ENCODE measurements at places on chromosomes 13 and 19.

- DNase-seq = no peak
Measured at GRCh38 chr19:23946569-23946968, 31.9 kb downstream of the ZNF726 start.

DNA sequence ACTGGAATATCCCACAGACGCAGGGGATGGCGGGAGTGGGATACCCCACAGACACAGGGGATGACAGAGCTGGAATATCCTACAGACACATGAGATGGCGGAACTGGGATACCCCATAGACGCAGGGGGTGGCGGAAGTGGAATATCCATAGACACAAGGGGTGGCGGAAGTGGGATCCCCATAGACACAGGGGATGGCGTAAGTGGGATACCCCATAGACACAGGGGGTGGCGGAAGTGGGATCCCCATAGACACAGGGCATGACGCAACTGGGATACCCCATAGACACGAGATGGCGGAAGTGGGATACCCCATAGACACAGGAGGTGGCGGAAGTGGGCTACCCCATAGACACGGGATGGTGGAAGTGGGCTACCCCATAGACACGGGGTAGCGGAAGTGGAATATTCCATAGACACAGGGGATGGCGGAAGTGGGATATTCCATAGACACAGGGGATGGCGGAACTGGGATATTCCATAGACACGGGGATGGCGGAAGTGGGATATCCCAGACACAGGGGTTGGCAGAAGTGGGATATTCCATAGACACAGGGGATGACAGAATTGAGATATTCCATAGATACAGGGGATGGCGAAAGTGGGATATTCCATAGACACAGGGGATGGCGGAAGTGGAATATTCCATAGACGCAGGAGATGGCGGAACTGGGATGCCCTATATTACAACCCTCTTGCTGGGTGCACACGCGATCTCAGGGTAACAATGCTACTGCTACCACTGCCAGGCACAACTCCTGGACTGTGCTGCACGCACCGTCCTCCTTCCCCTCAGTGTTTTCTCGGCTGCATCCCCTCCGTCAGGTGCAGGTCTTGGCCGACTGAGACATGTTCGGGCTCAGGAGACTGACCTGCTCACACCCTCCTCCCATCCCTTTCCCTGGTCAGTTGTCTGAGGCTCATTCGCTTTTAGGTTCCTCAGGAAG, 28.1 kb downstream of the ZNF787 start:
- DNase-seq = no peak

GRCh38 chr13:26299168-26299750, 45.3 kb downstream of the CDK8 start:
- no peak for DNase-seq

- no peak for DNase-seq
Measured at GRCh38 chr13:33000365-33000764, 15.9 kb upstream of the KL start.

GRCh38 chr13:42068886-42069285, 20.4 kb downstream of the DGKH start:
- no peak for DNase-seq

GRCh38 chr19:40754611-40755247, 3.7 kb downstream of the SNRPA start:
- DNase-seq = no peak

GRCh38 chr19:4327252-4327876, 11.3 kb downstream of the STAP2 start:
- peak; percentile 76 for DNase-seq

GRCh38 chr19:29543381-29543780, 17.6 kb downstream of the VSTM2B start:
- no peak for DNase-seq

GRCh38 chr19:19120308-19121231, 17.7 kb downstream of the TMEM161A start:
- DNase-seq = no peak

DNA sequence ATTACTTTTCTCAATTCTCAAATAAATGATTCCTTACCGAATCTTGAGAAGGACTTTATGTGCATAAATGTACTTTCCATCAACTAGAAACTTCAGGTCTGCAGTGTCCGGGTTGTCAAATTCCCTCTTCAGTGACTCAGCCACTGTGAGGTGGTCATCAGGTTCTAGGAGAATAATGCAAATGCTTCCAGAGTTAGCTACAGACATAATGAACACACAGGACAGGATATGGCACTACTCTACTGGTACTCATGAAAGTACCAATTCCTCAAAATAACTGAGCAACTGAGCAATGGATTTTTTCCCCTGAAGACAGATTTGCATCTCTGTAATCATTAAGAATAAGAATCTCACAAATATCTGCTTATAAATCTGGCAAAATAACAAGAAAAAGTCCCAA, 31.2 kb downstream of the RCBTB2 start:
- DNase-seq = no peak

GRCh38 chr13:69935043-69935442, 172.6 kb upstream of the ATXN8OS start:
- DNase-seq = no peak

- no peak for DNase-seq
Measured at GRCh38 chr13:33403807-33404362, 118.3 kb upstream of the STARD13 start.

DNA sequence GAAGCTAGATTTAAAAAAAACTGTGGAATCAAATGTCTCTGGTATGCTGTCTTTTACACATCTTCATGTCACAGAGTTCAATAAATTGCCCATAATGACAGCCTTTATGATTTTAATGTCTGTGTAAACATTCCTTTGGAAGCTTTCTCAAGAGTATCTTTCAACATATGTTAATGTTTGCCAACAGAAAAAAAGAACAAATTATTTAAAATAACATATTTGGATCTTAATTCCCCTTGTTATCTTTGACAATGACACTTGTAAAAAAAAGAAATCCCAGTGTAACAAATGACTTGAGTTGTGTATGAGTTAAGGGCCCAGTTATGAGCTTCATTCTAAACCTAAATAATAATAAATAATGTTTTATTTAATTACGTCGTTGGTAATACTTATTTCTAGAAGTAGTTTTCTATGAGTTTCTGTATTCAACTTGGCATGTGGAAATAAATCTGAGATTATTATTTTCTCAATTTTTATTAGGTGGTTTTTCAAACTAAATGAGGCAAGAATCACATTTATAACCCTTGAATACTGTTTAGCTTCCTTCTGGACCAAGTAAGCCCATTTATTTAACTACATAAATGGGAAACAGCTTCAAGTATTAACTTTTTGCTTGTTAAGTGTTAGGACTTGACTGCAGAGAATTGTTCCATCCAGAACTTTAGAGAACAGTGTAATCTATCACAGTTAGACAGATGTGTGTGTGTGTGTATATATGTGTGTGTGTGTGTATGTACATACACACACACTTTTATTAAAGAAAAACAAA, 182.1 kb downstream of the POSTN start:
- DNase-seq = no peak

- no peak for DNase-seq
Measured at GRCh38 chr13:53473397-53473796, 444.8 kb downstream of the OLFM4 start.

GRCh38 chr19:19515642-19516519, at the start of gene NDUFA13:
TSS of gene NDUFA13 (plus strand) at chr19:19516225. CDS start at chr19:19516239, 14 bp downstream.
- peak; percentile 90 for DNase-seq

DNA sequence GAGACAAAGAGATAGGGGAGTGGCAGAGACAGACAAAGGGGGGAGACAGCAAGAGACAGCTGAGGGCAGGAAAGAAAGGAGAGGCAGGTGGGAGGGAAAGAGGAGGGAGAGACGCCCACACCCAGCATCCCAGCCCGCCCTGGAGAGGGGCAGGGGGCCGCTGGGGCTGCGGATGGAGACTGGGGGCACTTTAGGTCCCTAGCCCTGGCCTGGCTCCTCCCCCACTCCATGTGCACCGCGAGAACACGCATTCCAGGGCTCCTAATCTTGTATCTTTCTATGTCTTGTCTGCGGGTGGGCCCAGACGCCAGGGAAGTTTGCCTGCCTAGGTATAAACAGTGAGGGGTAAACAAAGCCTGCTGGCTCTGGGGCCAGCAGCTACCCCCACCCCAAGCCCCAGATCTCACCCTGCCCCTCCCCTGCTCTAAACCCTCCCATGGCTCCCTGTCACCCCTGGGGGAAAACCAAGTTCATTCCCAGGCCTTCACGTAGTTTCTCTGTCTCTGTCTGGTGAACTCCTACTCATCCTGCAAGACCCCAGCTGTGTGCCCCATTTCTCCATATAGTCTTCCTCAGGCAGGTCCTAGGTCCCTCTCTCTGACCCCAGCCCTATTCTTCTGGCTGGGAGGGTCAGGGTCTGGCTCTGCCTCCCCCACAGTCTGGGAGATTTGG, 5.7 kb downstream of the TLE5 start:
- no peak for DNase-seq

GRCh38 chr13:99388334-99388923, 81.2 kb upstream of the GPR183 start:
- no peak for DNase-seq

DNA sequence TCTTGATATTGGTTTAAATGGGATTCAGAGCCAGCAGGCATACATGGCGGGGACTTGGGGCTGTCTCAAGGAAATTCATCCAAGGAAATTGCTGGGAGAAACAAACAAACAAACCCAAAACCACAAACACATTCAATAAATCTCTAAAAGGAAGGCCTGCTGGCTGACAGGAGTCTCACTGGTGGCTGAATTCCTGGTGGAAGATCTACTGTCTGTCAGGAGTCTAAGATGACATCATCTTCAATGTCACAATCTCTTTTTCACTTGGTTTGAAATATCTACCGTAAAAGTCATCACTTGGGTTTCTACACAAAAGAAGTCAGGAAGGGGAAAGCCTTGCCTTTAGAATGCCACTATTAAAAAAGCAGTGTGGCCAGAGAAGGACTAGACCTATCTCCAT, 87.9 kb downstream of the KLF5 start:
- no peak for DNase-seq

DNA sequence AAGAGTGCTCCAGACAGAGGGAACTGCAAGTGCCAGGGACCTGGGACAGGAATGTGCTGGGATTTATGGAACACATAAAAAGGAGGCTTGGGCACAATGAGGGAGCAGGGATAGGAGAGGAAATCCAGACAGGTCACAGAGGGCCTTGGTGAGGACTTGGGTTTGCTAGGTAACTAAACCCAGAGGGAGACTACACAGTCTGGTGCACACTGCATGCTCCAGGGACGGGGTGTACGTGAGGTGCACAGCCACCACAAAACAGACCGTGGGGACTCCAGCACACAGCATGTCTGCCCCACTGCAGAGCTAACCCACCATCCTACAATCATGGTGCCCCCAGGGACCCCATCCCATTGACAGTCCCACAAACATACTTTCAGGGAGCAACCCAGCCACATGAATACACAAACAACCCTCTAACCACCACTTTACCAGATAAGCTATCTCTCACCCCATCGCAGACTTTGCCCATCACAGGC, 5.5 kb upstream of the ZFP36 start:
- DNase-seq = no peak

- no peak for DNase-seq
Measured at GRCh38 chr13:112764864-112765561, 75.2 kb downstream of the ATP11A start.

GRCh38 chr19:39924952-39925351, 9.5 kb downstream of the FCGBP start:
- DNase-seq = no peak

GRCh38 chr13:28640861-28641599, 17.9 kb upstream of the POMP start:
- DNase-seq = no peak

DNA sequence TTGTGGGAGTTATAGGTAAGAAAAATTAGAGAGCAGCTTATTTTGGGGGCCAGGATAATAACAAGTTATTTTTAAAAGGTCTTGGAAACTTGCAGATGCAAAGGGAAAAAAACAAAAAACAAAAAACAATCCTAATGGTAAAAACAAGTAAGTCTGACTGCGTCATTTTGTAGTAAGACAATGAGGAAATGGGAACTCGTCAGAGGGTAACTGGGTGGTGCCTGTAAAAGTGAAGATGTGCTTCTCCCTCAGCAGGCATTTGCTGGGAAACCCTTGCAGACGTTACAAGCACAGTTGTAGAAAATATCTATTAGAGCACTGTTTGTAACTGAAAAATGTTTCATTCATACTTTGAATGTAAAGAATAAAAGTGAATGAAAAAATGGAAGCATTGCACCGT, 2.2 kb upstream of the TNFSF13B start:
- DNase-seq = no peak

DNA sequence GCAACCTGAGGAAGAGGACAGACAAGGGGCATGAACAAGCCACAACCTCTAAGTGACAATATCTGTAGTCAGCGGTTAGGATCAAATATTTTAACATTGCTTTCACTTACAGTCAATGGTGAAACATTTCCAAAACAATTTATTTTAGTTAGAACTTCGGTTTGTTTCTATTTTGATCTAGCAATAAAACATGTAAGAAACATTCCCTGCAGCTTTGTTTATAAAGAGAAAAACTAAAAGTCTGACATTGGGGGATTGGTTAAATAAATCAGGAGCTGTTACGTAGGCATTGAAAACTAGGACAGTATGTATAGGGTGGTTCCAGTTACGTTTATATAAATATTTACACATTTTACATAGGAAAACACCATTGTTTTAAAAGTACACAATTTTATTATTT, 3.4 kb downstream of the URI1 start:
- DNase-seq = no peak

GRCh38 chr13:104900191-104900817, 1635.2 kb downstream of the EFNB2 start:
- no peak for DNase-seq

GRCh38 chr19:32812571-32812970, 57.0 kb downstream of the SLC7A9 start:
- DNase-seq = no peak

GRCh38 chr19:2547721-2548120, 71.8 kb downstream of the GADD45B start:
- no peak for DNase-seq

GRCh38 chr13:97423300-97424045, 10.5 kb upstream of the RAP2A start:
- DNase-seq = no peak

GRCh38 chr19:1105008-1105872, 1.4 kb downstream of the GPX4 start:
- DNase-seq = no peak

GRCh38 chr13:66222926-66223325, 1007.2 kb downstream of the PCDH9 start:
- no peak for DNase-seq

DNA sequence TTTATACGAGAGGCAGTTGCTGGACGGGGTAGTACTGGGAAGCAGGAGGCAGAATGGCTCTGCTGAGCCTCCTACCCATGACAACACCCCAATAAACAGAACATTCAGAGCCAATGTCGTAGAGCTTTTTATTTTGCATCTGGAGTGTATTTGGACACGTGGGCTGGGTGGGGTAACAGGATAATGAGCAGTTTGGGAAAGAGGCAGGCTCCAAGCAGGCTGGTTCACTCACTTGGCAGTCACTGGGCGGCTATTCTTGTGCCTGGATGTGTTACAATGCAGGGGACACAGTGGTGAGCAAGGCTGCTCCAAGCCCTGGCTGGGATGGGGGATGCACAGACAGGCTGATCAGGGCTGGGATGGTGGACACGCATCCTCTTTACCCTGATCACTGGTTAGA, 9.5 kb downstream of the ACTMAP start:
- no peak for DNase-seq

DNA sequence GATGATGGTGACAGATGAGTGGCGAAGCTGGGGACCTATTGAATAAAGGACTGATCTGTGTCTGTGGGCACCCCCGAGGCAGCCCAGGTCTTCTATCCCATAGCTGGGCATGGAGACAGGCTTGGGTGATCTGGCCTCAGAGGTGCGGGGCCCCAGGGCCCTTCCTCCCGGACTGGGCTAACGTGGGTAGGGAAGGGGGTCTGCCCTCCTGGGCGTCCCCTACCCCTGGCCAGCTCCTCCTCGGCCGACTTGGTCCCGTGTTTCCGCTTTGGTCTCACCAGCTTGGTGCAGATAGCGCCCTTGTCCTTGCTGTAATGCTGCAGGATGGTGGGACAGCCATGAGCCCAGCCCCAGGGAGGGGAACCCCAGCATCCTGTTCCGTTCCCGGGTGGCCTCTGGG, 3.3 kb downstream of the MATK start:
- no peak for DNase-seq
